ENCODE measurements at places on chromosomes 2 and 18.

DNA sequence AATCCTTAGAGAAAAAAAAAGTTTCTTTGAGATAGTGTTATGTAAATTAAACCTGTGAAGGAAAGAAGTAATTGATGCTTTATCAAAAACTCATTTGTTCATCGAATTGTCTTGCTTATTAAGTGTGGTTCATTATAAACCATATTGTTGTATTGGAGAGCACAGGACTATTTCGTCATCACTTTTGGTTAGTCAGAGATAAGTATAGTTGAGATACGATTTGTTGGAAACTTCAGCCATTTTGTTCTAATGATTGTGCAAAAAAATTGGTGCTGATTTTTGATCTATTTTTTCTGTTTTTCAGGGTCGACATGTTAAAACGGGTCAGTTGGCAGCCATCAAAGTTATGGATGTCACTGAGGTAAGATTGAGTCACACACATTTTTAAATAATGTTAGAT is 92.9 kb downstream of the MAP4K4 start:
- DNase-seq, result no peak

- no peak for DNase-seq
Observed at GRCh38 chr2:241729868-241730267, 4.6 kb upstream of the D2HGDH start.

- DNase-seq, result no peak
Observed at GRCh38 chr2:78982638-78983330, 42.7 kb upstream of the REG3G start.

- no peak for DNase-seq
Observed at GRCh38 chr2:240557101-240557751, 562 bp downstream of the ANKMY1 start.

- no peak for DNase-seq
Observed at GRCh38 chr2:46724107-46724506, 191.5 kb downstream of the MCFD2 start.

DNA sequence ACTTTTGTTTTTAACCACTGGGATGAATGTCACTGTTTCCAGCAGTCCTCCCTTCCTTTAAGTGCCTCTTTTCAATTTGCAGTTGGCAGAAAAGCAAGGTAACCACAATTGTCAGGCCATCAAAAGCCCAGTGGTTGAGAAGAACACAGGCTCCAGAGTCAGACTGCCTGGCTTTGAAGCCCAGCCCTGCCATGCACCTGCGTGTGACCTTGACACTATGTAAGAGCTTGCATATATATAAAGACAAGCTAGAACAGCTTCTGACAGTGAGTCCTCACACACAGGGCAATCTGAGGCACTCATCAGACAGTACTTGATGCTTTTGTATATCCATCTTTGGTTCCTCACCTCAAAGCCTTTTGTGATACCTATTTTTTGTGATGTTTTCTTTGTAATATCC is 11.0 kb downstream of the CCBE1 start:
- DNase-seq, result no peak

DNA sequence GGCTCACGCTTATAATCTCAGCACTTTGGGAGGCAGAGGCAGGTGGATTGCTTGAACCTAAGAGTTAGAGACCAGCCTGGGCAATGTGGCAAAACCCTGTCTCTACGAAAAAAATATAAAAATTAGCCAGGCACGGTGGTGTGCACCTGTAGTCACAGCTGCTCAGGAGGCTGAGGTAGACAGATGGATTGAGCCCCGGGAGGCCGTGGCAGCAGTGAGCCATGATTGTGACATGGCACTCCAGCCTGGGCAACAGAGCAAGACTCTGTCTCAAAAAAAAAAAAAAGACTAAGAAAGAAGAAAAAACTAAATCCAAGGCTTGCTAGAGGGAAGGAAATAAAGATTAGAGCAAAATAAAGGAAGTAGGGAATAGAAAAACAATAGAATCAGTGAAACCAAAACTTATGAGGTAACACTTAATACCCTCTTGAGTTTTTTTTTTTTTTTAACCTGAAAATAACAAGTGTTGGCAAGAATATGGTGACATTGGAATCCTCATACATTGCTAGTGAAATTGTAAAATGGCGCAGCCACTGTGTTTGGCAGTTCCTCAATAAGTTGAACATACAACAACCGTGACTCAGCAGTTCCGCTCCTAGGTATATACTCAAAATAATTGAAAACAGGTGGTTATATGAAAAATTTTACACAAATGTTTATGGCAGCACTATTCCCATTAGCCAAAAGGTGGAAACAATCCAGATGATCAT is 85.2 kb downstream of the EML4 start:
- no peak for DNase-seq

- DNase-seq, result no peak
Observed at GRCh38 chr18:47248604-47249313, 2.7 kb downstream of the SKOR2 start.

DNA sequence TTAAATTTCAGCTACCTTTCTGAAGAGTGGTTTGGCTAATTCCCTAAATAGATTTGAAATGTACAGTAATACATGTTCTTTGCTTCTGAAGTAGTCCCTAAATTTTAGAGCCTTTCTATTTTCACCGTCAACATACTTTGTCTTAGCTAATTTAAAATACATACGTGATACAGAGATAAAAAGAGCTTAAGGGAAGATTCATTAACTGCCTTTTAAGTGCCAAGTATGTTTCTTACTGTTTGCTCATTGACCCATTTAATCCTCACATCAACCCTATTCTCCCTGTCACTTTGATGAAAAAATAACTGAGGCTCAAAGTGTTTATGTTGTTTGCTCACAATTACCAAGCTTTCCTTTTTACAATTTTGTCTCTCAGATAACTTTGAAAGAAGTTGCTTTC is 118.6 kb upstream of the CDH7 start:
- no peak for DNase-seq

DNA sequence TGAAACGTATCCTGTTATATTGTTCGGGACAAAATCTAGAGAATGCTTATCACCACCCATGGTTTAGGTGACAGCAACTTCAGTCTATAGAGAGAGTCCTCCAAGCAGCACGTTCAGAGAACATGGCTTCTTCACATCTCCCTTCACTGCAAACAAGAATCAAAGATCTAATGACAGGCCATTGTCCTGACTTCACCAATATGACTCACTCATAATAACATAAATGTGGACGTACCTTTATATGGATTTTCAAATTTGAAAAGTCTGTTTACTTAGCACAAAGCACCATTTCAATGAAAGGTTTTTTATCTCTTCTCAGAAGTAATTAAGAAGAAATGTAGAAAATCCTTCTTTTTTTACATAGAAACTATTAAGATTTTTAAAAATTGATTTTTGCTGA is 46.7 kb downstream of the KLF7 start:
- no peak for DNase-seq

- DNase-seq, result no peak
Observed at GRCh38 chr2:144648837-144649465, 129.0 kb upstream of the ZEB2 start.

DNA sequence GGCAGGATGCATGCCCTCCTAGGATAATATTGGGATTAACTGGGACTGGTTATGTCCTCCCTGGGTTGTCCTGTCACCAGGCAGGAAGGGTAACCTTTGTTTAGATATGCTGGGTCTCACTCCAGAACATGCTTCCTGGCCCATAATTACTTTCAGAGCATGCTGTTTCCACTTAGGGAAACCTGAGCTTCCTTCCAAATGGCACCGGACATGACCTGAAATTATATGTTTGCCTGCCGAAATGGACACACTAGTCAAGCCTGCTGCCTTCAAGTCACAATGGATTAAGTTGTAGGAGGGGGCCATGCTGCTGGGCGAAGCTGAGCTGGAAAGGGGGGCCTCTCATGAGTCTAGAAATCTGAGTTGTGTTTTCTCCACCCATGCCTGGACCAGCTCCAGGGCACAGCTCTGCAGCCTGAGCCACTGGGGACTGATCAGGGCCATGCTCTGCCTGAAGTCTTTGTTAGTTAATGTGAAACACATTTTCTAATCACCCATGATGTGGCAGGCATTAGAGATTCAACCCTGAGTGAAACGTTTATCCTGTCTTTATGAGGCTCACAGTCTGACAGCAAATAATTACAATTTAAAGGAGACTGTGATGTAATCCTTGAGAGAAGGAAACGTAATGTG is 273.3 kb downstream of the TNS1 start:
- no peak for DNase-seq

All from cerebellar nuclear complex (tissue), 1 donor.